ENCODE measurements at places on chromosomes 6 and 20.

- DNase-seq, result no peak
These were observed 63.1 kb downstream of the SLX4IP start for GRCh38 chr20:10498200-10498599.

GRCh38 chr20:821046-821730 is 12.3 kb upstream of the FAM110A start:
- DNase-seq, result no peak

GRCh38 chr6:163338671-163339405 is 75.7 kb upstream of the QKI start:
- peak; percentile 4 for DNase-seq

DNA sequence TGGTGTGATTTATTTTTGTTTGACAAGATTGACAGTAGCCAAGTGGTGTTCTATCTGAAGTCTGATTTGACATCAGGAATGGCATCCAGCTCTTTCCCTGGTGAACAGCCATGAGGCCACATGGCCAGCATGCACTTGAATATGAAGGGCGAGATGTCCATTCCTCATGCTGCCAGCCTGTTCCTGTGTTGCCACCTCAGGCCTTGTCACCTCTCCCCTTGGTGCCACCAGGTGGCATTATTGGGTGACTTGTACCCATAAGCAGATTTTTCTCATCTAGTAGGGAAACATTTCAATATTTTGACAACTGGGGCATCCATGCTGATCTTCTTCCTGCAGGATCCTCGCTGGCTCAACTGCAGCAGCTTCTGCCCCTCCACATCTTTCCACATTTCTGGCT is 199.1 kb downstream of the ERMARD start:
- no peak for DNase-seq

DNA sequence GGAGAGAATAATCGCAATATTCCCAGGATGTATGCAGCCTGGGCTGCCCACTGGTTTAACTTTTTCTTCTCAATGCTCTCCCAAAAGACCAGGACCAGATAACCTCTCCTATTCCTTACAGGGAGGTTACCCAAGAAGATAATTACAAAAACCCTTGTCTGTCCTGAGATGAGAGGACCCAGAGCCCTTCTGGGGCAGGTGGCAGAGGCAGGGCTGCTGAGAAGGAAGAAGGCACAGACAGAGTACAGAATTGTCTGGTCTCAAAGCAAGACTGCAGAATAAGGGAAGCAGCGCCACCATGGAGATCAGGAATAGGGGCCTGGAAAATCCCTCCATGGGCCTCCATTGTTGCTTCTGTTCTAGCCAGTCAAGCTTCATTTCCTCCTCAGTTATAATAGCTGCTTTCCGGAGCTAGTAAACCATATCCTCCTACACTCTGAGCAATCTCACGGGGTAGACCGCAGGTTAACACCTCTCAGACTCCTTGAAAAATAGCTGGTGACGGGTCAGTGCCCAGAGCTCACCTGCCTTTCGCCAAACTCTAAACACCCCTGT is 463 bp upstream of the HLA-DMB start:
- DNase-seq, result no peak

DNA sequence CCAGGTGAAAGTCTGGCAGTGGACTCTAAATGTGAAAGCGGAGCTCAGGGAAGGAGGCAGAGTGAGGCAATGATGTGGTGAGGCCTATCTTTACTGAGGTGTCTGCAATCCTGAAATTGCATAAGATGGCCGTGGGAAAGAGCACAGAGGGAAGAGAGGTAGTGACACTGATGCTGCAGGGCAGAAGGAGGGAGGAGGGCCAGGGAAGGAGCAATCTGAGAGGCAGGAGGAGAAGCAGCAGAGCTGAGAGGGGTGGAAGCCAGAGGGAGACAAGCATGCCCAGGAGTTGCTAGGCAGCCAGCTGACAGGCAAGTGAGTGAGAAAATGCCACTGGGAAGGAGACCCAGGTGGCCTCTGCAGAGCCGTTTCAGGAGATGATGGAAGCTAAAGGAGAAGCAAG is 97.4 kb upstream of the CNR1 start:
- no peak for DNase-seq

DNA sequence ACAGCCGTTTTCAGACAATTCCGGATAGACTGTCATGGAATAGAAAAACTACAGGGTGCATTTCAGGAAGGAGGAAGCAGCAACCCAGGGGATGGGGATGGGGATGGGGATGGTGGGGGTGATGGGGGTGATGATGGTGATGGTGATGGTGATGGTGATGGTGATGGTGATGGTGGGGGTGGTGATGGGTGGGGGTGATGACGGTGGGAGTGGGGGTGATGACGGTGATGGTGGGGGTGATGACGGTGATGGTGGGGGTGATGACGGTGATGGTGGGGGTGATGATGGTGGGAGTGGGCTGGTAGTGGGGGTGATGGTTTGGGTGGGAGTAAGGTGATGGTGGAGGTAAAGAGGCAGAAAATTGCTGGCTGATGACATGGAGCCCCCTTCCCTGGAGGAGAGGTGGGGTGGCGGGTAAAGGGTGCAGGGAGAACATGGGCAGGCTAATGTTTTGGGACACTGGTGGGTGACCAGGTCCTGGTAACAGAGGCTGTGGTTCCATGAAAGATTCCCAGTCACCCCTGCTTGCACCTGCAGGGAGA is 17.5 kb downstream of the LAMA5 start:
- no peak for DNase-seq

DNA sequence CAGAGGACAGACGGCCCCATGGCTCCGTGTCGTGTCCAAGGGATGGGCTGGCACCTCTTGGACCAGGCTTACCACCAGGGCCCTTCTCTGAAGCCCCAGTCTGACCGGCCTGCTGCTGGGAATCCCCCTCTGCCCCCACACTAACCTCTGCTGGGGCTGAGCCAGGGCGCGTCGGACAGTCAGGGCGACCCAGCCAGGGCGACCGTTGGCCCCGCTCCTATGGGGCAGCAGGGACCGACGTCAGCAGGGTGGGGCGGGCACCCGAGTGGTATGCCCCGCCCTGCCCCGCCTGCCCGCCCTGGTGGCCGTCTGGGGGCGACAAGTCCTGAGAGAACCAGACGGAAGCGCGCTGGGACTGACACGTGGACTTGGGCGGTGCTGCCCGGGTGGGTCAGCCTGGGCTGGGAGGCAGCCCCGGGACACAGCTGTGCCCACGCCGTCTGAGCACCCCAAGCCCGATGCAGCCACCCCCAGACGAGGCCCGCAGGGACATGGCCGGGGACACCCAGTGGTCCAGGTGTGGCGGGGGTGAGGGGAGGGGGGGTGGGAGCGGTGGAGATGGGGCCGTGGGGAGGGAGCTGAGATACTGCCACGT is at the start of gene SLC17A9:
TSS of gene SLC17A9 (plus strand) at position 337 of the 595 bp plus-strand sequence. CDS start at position 459, 122 bp downstream.
- peak; percentile 89 for DNase-seq

- DNase-seq, result peak; percentile 77
These were observed 7.0 kb upstream of the KIFC1 start for GRCh38 chr6:33384581-33385020.

- no peak for DNase-seq
These were observed 33.8 kb downstream of the SIM1 start for GRCh38 chr6:100430962-100431361.

GRCh38 chr6:157760589-157761330 is 62.3 kb upstream of the SNX9 start:
- peak; percentile 93 for DNase-seq

DNA sequence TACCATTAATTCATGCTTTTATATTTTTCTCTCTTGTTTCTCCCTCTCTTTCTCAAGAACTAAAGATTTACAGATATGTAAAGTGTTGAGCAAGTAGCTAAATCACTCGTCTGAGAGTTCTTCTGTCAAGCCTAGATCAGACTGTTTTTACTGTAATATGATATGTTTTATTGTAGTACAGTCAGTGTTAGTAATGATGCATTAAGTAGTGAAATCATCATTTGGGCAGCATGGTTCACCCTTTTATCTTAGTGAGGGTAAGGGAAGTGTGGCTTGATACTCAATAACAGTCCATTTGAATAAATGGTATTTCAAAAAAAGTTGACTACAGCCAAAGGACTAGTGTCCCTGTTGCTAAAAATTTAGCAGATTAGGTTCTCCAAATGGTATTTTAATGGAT is 9.2 kb downstream of the CYB5R4 start:
- DNase-seq, result peak; percentile 83

DNA sequence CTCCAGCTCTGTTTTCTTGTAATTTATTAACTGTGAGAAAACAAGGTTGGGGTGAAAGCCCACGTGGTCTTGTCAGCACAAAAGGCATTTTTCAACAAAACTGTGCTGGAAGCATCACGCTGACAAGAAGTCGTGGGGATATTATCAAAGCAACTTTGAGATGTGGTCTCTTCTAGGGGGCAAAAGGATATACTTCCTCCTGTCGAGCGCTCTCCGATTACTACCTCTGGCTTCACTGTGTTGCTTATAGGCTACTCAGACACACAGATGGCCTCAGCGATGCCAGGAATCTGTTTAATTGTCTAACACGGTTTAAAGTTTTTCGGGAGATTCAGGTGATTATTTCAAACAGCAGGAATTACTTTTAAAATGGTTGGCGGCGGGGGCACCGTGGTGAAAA is 275.9 kb upstream of the SOX4 start:
- no peak for DNase-seq

Data from EH (cell line).